ENCODE measurements at places on chromosomes 3 and 15.

DNA sequence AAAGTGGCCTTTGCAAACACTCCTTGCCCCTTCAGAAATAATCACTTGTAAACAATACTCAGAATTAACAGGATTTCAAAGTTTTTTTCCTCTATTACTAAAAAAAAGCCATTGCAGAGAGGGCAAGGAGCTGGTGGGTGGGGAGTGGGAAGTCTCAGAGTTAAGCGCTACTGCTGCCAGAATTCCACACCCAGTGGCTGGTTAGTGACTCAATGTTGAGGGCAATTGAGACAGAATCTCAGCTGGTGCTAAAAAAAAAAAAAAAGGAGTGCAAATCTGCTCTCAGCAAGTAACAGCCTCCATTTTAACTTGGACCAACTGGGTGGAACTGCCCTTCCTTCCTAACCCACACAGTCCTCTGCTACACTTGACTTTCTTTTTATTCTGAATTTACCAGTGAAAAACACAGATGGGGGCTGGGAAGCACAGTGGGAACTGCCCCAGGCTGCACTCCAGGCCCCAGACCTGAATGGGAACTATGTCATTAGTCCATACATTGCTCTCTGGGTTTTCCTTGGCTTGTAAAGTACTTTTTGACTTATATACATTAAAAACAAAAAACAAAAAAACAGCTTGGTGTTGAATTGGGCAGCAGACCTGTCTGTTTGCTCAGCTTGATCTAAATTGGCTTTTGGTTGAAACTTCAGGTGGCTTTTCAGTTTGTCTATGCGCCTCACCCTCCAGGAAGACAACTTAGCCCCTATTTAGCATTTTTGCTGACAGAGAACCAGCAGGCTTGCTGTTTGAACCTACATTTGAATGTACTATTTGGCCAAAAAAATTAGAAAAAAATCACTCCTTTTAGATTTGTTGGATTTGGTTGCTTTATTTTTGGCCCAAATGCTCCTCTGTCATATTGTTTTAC lies 357.8 kb upstream of the TBL1XR1 start:
- DNase-seq = no peak

DNA sequence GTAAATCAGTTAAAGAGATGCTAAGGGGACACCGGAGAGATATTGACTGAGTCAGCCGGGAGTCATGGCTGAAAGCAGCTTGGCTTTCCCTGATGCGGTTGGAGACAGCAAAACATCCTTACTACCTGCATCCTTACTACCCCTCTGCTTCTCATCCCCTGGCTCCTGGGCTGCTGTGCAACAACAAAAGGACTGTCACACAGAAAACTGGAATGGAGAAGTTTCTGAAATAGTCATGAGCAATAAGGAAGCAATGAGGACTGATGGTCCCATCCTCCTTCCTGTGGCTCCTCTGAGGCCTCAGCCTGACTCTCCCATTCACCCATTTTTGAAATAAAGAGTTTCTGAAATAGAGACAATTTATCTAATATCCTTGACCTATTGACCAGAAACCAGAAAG lies 1.1 kb downstream of the HCLS1 start:
- DNase-seq = no peak

DNA sequence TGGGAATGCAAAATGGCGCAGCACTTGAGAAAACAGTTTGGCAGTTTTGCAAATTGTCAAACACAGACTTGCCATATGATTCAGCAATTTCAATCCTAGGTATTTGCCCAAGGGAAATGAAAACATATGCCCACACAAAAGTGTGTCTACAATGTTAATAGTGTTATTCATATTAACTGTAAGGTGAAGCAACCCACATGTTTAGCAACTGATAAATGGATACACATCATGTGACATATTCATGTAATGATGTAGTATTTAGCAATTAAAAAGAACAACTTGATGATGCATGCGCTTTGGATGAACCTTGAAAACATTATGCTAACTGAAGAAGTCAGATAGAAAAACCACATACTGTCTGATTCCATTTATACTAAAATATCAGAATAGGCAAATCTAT lies 539.0 kb upstream of the PPP2R3A start:
- DNase-seq = no peak

DNA sequence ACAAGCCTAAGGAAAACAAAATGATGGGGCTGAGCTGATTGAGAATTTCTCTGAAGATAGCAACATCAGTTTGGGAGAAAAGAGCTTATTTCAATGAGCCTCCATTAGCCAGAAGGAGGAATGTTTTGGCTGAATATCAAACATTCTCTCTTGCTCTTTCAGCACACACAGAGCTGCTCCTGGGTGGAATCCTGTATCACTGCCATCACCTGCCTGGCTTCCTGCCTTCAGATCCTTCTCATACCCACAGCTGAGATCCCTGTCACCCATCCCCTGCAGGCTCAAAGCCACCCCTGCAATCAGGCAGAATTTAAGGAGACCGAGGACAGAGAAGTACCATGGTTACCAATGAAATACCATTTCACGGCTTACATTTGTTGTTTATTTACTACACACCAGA lies 27.2 kb upstream of the SYN2 start:
- no peak for DNase-seq

DNA sequence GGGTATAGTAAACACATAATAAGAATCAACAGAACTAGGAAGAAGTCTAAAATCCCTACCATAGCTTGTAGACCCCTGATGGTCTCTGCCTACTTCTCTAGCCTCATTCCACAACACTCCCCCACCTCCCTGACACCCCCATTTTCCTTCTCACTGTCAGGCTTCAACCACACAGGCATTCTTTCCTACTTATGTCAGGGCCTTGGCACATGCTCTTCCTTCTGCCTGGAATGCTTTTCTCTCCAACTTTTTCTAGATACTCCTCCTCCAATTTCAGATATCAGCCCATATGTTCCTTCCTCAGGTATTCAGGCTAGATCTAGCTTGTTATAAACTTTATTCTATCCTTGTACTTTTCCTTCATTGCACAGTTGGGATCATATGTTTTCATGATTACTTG lies 106.0 kb upstream of the MRPL3 start:
- no peak for DNase-seq

GRCh38 chr3:183394150-183394549 lies 34.3 kb downstream of the MCF2L2 start:
- no peak for DNase-seq

GRCh38 chr15:40334941-40335795 lies 5.6 kb downstream of the CCDC9B start:
- no peak for DNase-seq

DNA sequence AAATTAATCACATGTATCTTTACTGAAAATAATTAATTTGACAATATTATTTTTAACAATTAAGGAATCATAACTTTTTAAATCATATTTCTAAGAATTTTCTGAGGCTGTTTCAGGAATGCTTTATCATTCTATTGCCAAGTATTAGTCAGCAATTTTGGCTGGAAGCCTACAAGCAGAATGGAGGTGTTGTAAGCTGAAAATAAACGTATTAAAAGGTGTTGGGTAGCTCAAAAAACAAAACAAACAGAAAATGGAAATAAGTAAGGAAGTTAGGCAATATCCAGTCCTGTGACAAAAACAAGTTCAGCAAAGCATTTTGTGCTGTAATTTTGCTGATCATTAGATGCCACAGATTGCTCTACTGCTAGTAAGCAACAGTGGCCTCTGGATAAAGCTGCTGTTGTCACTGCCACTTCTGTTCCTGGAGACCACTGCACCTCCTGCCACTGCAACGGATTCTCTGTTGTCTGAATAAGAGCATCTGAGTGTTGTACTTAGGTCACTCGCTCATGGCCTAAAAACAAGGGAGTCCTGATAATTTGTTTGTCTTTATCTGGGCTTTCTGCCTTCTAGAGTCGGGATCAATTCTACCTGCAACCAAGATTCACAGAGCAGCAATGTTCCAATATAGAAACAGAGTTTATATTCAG lies 63.5 kb upstream of the SLITRK3 start:
- no peak for DNase-seq

DNA sequence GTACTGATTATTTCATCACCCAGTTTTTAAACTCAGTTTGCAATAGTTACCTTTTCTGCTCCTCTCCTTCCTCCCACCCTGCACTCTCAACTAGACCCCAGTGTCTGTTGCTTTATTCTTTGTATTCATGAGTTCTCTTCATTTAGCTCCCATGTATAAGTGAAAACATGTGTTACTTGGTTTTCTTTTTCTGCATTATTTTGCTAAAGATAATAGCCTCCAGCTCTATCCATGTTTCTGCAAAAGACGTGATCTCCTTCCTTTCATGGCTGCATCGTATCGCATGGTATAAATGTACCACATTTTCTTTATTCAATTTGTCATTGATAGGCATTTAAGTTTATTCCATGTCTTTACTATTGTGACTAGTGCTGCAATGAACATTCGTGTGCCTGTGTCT lies 79.0 kb downstream of the NAALADL2 start:
- no peak for DNase-seq

- DNase-seq = no peak
Observed at GRCh38 chr15:45573961-45574629, 13.1 kb upstream of the BLOC1S6 start.

DNA sequence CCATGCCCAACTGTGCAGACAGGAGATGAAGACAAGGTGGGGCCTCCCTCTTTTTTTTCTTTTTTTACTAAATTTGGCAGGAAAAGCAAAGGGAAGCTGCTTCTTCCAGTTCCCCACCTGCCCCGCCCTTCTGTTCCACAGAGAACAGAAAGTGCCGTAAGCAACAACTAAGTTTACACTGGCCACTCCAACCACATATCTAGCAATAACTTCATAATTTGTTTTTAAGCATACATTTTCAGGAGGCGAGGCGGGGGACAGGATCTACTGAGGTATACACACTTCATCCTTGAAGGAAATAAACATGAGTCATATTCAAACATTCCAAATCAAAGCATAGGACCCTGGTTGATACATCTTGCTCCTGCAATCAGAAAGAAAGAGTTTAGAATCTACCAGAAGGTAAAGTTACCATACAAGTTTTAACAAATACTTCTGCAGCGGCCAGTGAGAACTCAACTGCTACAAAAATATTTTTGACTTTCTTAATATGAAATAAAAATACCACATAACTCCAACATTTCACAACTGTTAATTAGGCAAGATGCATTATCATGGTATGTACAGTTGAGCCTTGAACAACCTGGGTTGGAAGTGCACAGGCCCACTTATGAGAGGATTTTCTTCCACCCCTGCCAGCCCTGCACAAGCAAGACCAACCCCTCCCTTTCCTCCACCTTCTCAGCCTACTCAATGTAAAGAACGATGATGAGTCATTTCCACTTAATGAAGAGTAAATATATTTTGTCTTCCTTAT lies 50.7 kb downstream of the FOXP1 start:
- DNase-seq = no peak

DNA sequence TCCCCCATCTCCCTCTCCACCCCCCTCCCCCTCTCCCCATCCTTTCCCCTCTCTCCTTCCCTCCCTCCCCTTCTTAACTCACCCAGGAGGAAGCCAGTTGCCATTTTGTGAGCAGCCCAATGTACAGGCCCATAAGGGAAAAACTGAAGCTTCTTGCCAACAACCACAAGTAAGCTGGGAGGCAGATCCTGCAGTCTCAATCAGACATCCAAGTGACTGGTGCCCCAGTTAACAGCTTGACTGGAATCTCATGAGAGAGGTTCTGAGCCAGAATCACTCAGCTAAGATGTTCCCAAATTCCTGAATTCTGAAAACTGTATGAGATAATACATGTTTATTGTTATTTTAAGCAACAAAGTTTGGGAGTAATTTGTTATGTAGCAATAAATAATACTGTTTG lies 90.7 kb downstream of the C3orf70 start:
- DNase-seq = no peak

DNA sequence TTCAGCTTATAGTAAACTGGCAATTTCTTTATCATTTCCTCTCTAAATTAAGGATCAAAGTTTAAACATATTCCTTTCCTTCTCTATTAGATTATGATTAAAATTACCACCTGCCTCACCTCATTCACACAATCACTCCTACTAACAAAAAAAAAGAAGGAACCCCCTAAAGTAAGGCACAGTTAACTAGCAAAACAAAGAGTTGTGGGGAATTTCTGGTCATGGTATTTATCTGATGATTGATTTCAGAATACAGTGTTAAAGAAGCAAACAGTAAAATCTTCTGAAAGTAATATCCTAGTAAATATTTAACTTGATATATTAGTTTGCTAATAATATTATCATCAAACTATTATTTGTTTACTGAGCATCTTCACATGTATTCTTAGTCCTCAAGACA lies 8.8 kb downstream of the GBE1 start:
- DNase-seq = no peak

GRCh38 chr15:48647962-48648361 lies 2.5 kb upstream of the FBN1 start:
- DNase-seq = no peak

DNA sequence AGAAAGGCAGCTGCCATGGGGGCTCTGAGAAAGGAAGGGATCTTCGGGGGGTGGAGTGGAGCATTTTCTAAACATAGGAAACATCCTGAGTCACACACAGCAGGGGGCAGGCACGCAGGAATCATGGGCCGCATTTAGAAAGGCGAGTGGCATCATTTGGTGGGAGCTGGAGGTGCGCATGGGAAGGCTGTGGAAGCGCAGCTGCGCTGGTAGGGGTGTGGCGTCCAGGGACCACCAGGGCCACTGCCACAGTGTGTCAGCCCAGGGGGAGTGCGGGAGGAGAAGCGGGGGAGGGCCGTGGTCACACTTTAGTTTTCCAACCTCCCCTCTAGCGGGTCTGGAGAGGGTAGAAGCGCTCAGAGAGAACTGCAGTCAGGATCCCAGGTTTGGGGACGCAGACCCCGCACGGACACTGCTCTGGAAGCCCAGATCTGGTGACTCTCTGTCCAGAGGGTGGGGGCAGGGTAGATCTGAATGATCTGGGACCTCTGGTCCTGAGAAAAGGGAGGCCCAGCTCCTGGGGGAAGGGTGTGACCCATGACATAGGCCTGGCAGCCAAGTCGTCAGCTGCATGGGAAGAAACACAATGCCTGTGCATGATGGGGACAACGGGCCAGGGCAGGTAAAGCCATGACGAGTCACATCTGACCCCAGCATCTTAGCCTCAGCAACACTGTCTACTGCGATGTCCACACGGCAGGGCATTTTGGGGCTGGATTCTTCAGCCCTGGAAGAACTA lies 88.0 kb upstream of the IQSEC1 start:
- no peak for DNase-seq

DNA sequence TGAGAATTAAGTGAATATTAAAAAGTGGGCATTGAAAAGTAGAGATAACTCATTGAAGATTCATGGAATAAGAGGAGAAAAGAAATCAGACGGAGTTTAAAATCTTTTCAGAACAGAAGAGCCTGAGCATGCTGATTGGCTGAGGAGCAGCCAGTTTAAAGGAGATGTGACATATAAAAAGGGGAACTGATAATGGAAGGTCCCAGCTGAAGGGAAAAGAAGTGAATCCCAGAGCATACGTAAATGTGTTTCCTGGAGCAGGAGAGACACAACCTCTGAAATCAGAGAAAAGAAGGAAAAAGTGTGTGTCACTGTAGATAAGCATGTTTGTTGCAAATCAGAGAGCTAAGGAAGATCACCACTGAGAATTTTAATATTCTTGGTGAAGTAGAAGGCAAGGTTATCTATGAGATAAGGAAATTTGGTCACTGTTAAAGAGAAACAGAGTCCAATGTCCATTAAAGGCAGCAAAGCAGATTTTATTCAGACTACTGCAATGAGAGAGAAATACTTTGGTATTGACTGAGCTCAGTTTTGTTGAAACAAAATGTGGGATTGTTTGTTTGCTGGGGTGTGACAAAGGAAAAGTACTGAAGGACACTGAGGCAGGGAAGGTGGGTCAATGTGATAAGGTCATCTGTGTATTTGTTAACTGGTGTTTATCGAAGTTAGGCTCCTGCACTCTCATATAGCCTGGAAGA lies 84.6 kb upstream of the WDR72 start:
- DNase-seq = no peak

Measured in GM12892 (cell line).